Naive thymus-derived CD4-positive, alpha-beta T cell (primary cell): ENCODE measurements at places on chromosomes 1 and 21. TPM values are rescaled to one million over a fixed set of nuclear protein-coding genes. Genes with fewer than 3 reads are reported as not detected.

Gene OR2T10
- total RNA-seq: not detected

Gene VASH2
- 0.73 TPM for total RNA-seq

Gene OR2AK2
- 0.61 TPM for total RNA-seq

Gene FCAMR
- not detected for total RNA-seq

Gene FCN3
- not detected for total RNA-seq

Gene WNT4
- total RNA-seq: not detected

Gene ADIPOR1
- 66.9 and 69.6 TPM in 2 replicates for total RNA-seq

DNA sequence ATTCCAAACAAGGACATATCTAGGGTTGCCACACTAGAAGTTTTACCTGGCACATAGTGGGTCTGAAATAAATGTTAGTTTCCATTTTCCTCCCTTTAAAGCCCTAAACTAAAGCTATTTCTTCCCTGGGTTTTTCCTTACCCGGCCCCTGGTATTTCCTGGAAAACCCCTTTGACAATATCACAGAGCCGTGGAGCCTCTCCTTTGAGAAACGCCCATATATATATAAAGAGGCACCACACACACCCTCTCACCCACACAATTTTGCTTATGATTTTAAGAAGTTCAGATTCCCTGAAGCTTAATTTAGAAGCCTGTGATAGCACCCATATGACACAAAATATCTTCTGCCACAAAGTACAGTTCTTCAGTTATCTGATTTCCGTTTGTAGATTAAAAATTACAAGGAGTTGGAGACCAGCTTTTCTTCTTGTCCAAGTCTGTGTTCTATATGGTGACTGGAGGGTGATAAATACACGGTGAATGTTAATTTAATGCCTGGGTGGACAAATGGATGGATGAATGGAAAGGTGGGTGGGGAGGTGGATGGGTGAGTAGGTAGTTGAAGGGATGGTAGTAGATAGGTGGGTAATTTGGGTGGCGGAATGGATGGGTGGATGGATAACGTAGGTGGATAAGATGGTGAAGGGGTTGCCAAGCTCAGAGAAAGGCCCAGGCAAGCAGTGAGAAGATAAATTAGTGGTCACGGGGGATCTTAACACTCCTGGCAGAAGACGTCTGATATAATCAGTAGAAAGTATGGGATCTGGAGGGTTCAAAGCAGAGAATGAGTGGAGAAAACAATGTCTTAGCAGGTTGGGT is 154.4 kb upstream of the FGGY start:
- DNase-seq: no peak
- no peak overlapping the region for H3K4me3 ChIP-seq
- no peak overlapping the region for H3K27ac ChIP-seq
- H3K36me3 ChIP-seq: no peaks in the 10 kb centered on the region
- H3K27me3 ChIP-seq: no peaks in the 10 kb centered on the region
- no peaks in the 10 kb centered on the region for H3K4me1 ChIP-seq

GRCh38 chr1:20322825-20323612 is 32.3 kb downstream of the VWA5B1 start:
- H3K4me3 ChIP-seq: peak overlapping the region; percentile 57
- H3K27me3 ChIP-seq: no peaks in the 10 kb centered on the region
- DNase-seq: peak; percentile 43
- no peaks in the 10 kb centered on the region for H3K36me3 ChIP-seq
- H3K4me1 ChIP-seq: no peaks in the 10 kb centered on the region
- H3K27ac ChIP-seq: peak overlapping the region; percentile 61

GRCh38 chr1:223036479-223036845 is 106.6 kb downstream of the TLR5 start:
- H3K27me3 ChIP-seq: no peaks in the 10 kb centered on the region
- no peaks in the 10 kb centered on the region for H3K36me3 ChIP-seq
- no peak overlapping the region for H3K4me3 ChIP-seq
- H3K4me1 ChIP-seq: no peaks in the 10 kb centered on the region
- DNase-seq: no peak

DNA sequence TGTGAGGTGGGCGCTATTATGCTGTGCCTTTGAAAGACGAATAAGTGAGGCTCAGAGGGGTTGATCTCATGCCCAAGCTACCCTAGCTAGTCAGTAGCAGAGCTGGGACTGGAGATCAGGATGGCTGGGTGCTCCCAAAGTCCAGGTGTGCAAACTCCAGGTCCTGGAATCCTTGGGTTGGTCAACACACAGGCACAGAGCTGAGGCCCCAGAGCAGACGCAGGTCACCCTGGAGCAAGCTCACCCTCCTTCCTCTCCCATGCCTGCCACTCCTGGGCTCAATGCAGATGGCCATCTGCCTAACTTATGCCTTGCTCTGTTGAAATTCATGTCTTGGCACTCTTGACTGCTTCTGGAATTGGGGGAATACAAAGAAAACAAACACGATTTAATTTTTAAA is 587.2 kb downstream of the PTPRU start:
- H3K4me3 ChIP-seq: no peak overlapping the region
- H3K27ac ChIP-seq: no peak overlapping the region
- no peaks in the 10 kb centered on the region for H3K27me3 ChIP-seq
- no peak for DNase-seq
- no peaks in the 10 kb centered on the region for H3K4me1 ChIP-seq
- no peaks in the 10 kb centered on the region for H3K36me3 ChIP-seq

DNA sequence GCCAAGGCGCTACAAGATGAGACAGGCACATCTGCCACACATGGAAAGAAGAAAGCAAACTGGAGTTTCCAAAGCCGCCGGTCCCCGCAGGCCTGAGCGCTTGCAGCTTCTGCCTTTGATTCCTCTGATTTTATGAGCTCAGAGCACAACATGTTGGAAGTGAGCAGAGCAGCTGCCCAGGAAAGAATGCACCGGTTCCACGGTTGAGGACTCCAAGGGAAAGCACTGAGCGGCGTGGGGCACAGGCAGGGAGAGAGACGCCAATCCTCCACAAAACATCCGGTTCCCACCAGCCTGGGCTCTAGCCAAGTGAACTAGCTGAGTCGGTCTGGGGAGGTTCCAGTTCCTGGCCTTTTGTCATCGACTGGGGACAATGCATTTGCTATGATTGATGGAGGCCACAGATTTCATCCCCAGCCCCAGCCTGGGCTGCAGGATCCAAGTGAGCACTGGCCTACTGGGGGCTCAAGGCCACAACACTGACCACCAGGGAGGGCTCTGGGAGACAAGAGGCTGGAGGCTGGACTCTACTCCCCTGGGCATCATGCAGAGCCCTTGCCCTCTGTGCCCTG is 253.1 kb upstream of the IRF2BP2 start:
- no peak overlapping the region for H3K4me3 ChIP-seq
- no peak overlapping the region for H3K27ac ChIP-seq
- no peaks in the 10 kb centered on the region for H3K4me1 ChIP-seq
- no peak for DNase-seq
- H3K27me3 ChIP-seq: peaks cover 2% of the 10 kb centered on the region

- no peaks in the 10 kb centered on the region for H3K36me3 ChIP-seq
- no peak for DNase-seq
- no peak overlapping the region for H3K4me3 ChIP-seq
- H3K27me3 ChIP-seq: no peaks in the 10 kb centered on the region
Observed at GRCh38 chr21:40433538-40433937, 413.4 kb downstream of the DSCAM start.

DNA sequence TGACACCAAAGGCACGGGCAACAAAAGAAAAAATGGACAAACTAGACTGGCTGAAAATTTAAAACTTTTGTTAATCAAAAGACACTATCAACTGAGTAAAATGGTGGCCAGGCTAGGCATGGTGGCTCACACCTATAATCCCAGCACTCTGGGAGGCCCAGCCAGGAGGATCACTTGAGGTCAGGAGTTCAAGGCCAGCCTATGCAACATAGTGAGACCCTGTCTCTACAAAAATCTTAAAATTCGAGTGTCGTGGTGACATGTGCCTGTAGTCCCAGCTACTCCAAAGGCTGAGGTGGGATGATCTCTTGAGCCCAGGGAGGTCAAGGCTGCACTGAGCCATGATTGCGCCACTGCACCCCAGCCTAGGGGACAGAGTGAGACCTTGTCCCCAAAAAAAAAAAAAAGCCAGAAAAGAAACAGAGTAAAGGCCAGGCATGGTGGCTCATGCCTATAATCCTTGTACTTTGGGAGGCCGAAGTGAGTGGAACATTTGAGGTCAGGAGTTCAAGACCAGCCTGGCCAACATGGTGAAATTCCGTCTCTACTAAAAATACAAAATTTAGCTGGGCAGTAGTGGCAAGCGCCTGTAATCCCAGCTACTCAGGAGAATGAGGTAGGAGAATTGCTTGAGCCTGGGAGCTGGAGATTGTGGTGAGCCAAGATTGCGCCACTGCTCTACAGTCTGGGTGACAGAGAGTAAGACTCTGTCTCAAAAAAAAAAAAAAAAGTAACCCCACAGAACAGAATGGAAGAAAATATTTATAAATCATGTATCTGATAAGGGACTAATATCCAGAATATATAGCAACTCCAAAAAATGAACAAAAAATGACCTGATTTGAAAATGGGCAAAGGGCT is 8.0 kb downstream of the TUT4 start:
- H3K36me3 ChIP-seq: no peaks in the 10 kb centered on the region
- no peak overlapping the region for H3K4me3 ChIP-seq
- no peaks in the 10 kb centered on the region for H3K27me3 ChIP-seq
- no peak overlapping the region for H3K27ac ChIP-seq

GRCh38 chr1:173342736-173343135 is 134.4 kb upstream of the PRDX6 start:
- H3K4me3 ChIP-seq: no peak overlapping the region
- no peaks in the 10 kb centered on the region for H3K27me3 ChIP-seq
- DNase-seq: no peak
- no peaks in the 10 kb centered on the region for H3K4me1 ChIP-seq

DNA sequence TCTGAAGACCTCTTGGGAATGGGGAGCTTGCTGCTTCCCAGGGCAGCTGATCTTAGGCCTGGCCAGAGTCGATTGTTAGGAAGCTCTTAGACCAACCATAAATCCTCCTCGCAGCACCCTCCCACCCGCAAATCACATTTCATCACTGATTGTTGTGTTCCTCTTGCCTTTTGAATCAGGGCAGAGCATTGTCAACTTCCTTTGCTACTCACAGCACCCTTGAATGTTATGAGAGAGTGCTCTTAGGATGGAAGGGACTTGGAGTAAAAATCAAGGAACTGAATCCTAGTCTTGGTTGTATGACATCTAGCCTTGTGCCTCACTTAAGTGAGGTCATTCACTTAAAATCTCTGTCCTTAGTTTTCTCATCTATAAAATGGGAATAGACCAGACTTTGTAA is 3.0 kb downstream of the VASH2 start:
- no peaks in the 10 kb centered on the region for H3K4me1 ChIP-seq
- no peak overlapping the region for H3K27ac ChIP-seq
- H3K4me3 ChIP-seq: no peak overlapping the region
- no peak for DNase-seq

DNA sequence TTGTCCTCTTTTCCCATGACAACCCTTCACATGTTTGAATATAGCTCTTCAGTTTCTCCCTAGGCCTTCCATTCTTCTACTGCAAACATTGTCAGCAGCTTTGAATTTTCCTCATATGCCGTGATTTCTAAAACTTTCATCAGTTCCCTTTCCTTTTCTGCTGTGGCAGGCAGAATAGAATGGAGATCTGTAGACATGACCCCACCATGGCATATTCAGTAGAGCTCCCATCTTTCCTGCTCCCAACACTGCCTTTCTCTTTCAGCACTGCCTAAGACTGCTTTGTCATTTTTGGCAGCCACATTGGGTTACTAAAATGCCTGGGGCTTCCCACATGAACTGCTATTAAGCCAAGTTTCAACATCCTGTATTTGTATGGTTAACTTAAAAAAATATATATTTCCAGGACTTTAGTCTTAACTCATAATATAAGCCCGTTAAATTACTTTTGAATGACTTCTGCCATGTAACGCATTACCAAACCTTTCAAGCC is 60.9 kb downstream of the TBX19 start:
- DNase-seq: no peak
- no peak overlapping the region for H3K27ac ChIP-seq
- H3K4me3 ChIP-seq: no peak overlapping the region
- H3K27me3 ChIP-seq: no peaks in the 10 kb centered on the region
- no peaks in the 10 kb centered on the region for H3K4me1 ChIP-seq
- no peaks in the 10 kb centered on the region for H3K36me3 ChIP-seq
